Erythroblast (primary cell): ENCODE measurements at places on chromosomes 11 and 22.

GRCh38 chr11:11149671-11150459 is 203.2 kb downstream of the CSNK2A3 start:
- DNase-seq = no peak

DNA sequence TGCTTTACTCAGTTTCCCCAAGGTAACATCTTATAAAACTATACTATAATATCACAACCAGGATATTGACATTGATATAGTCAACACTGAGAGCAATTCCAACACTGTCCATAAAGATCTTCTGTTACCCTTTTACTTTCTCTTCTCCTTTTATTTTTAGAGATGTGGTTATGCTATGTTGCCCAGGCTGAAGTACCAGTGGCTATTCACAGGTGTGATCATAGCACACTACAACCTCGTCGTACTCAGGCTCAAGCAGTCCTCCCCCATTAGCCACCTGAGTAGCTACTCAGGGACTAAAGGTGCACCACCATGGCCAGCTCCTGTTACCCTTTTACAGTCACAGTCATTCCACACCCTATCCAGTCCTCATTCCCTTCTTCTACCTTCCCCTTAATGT is 119.7 kb downstream of the CWF19L2 start:
- no peak for DNase-seq

- no peak for DNase-seq
Observed at GRCh38 chr11:9386901-9387300, 2.4 kb downstream of the IPO7 start.

GRCh38 chr11:17907046-17907445 is 105.8 kb downstream of the SERGEF start:
- no peak for DNase-seq

GRCh38 chr11:127875131-127875530 is 712.2 kb downstream of the ETS1 start:
- DNase-seq = no peak

DNA sequence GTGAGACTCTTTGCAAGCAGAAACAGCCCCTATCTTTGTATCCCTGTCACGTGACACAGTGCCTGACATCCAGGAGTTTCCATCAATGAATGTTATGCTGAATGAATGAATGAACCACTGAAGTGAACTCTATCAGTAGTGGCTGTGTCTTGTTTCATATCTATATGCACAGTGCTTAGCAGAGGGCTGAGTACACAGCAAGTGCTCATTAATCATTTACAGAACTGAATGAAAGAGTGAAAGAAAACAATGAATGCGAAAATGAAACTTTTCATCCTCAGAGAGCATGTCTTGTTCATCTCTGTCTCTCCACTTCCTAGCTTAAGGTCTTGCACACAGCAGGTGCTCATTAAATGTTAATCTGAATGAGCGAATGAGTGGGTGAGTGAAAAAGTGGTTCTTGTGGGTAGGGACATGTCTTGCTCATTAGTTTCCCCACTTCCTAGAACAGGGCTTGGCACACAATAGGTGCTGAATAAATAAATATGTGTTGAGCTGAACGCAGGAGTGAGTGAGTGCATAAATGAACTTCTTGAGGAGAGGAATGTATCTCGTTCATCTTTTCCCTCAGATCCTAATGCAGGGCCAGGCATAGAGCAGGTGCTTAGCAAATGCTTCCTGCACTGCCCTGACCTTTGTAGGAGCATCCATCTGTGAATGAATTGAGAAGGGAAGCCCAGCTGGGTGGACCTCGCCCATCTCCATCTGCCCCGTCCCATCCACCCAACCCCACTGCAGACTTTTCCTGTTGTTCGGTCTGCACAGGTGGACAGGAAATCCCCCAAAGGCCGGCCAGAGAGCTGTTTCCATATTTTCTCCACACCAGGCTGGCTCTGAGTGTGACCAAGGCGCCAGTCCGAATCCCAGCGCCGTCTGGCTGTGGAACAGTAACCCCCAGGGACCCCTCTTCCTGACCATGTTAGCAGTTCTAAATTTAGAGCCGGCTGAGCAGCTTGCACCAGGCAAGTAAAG is 113.4 kb upstream of the CRYBB3 start:
- no peak for DNase-seq

DNA sequence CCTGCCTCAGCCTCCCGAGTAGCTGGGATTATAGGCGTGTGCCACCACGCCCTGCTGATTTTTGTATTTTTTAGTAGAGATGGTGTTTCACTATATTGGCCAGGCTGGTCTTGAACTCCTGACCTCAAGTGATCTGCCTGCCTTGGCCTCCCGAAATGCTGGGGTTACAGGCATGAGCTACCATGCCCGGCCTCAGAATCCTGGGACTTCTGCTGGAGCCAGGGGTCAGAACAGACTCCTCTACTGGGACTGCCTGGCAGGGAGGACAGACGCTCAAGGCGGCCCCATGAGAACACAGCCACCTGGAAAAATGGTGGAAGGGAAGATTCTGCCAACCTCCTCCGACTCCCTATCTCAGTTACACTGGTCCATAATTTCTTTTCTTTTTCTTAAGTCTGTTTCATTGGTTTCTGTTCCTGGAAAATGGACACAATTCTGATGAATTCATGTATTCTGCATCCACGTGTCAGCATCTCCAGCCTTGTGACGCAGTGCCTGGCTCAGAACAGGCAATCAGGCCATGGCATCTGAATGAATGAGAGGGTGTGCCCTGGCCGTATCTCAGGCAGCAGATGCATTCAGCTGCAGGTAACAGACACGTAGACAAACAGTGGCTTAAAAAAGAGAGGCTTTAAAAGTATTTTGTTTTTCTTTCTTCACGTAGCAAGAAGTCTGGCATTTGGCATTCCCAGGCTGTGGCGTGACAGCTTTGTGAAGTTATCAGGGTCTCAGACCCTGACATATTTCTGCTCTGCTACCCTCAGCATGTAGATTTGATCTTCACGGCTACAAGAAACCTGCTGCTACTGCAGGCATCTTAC is 4.8 kb downstream of the SMIM38 start:
- peak; percentile 77 for DNase-seq

DNA sequence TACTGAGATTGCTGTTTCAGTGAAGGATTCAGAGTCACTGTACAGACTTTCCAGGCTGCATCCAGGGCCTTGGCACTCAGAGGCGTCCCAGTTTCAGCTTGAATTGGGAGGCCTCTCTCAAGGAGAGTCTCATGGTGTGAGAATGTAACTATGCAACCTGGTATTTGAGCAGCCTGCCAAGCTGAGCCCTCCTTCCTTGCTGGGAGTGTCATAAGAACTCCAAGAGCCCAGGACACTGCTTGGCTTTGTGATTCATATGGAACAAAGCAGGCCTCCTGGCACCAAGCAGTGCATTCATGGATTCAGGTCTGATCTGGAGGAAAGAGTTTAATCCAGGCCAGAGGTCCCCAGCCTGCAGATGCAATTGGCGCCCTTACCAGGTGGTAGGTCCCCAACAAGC is 171.7 kb downstream of the DBX1 start:
- DNase-seq = no peak

DNA sequence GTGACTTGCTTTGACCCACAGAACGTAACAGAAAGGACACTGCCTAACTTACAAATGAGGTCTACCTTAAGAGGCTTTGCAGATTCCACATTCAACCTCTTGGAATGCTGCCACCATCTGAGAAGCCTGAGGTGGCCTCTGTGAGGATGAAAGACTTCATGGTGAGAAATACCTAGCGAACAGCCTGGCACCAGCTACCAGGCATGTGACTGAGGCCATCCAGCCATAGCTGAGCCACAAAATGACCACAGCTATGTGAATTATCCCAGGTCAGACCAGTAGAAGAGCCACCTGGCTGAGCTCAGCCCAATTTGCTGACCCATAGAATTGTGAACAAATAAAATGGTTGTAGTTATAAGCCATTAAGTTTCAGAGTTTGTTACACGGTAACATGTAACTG is 37.5 kb downstream of the PPARA start:
- DNase-seq = no peak

DNA sequence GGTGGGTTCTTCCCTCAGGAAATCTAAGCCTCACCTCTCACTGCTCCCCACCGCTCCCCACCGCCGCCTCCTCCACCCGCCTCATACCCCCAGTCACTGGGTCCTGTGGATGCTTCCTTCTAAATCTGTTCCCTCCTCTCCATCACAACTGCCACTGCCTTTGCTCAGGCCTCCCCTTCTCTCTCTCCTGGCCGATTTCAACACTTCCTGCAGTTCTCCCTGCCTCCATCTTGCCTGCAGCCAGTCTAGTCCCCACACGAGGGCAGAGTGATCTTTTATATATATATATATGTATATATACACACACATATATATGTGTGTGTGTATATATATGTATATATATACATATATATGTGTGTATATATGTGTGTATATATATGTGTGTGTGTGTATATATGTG is 27.8 kb downstream of the CREB3L1 start:
- DNase-seq = peak; percentile 48

DNA sequence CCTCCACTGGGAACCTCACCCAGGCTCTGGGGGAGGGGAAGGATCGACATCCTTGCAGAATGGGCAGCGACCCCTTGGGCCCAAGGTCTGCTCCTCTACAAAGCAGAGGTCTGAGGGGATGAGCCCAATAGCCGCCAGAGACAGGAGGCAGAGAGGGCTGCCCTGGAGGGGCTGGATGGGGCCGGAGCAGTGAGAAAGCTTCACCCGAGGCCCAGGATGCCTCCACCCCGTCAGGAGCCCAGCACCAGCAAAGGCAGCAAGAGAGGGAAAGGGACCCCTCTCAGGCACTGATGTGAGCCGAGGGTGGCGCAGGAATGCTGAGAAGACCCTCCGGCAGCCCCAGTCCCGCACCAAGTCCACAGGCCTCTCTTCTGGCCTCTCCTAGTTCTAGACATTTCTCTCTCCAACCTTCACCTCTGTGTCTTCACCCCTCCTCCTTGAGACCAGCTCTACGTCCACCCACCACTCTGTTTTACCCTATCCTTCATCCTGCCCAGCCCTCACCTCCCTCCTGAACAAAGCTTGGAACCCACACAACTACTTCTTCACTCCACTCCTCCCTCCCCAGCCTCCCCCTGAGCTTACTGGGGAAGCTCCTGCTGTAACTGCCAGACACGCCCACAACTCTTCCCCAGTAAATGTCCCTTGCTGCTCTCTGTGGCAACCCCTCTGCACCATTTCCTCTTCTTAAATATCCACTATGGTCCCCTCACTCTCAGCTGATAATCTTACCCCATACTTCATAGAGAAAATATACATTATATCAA is 131.9 kb downstream of the MPPED1 start:
- DNase-seq = no peak

DNA sequence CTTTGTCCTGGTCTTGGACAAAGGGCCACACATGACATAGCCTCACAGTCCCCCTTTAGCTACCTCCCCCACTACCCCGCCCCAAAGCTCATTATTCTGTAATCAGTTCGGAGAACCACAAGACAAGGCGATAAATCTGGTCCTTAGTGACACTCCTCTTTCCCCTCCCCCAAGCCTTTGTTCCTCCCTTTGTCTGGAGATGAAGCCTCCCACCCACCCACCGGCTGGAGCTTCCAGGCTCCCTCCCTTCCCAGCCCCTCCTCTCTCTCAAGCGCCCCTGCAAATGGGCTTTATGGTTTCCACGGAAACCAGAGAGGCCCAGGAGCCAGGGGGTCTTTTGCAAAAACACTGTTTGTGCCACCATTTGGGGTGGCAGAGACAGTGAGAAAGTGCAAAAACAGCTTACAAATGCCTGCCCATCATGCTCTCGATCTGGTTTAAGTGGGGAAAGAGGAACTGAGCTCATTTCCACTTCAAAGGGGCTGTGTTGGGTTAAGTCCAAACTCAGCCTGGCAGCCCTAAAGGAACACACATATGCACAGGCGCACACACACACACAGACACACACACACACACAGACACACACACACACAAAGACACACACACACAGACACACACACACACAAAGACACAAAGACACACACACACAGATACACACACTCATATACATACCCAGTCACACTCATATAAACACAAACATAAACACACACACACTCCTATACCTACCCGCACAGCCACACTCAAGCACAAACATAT is 23.5 kb downstream of the APLNR start:
- DNase-seq = no peak

GRCh38 chr22:30483169-30483568 is 11.4 kb upstream of the SEC14L3 start:
- DNase-seq = no peak

DNA sequence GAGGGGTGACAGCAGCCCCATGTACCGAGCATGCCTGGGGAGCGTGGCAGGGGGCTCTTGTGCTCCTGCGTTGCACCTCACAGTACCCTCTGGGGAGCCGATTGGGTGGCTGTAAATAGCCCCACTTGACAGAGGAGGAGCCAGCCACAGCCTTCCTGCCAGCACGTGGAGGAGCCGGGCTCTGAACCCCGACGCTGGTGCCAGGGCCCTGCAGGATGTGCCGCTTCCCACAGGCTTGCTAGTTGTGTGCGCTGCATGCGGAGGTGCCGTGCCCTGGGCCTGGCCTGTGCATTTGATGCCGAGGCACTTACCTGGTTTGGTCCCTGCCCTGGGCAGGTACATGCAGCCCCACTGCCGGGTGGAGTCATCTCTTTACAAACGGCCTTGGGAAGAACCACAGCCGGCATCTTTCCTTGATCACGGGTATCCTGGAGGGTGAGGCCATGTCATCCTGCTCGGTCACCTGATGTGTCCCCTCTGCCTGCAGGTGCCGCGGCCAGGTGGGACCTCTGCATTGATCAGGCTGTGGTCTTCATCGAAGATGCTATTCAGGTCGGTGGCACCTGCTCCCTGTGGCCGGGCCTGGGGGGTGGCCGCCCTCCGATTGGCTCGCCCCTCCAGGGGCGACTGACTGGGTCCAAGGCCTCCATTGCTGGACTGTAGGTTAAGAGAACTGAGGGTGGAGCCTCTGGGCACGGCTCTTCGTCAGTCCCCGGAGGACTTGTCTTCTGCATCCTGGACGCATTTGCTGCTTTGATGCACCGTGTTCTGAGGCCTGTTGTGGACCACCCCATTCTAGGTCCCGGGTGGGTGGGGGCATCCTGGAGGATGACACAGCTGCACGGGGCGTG is 5.0 kb downstream of the TPCN2 start:
- DNase-seq = no peak

DNA sequence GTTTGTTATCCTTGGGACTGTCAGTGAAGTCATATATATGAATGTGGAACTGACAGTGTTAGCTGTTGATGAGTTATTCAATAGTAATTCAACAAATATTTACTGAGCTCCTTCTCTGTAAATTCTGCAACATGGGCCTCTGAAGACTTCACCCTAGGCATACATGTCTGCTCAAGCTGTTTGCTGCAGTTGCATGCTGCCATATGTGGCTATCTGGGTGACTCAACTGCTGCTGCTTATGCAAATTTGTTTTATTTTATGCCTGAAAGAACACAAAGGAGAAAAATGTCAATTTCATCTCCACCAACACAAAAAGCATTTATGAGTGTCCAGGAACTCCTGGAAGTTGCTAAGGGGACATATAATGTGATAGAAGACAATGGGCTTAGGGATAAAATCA is 417.6 kb downstream of the AASDHPPT start:
- DNase-seq = no peak

DNA sequence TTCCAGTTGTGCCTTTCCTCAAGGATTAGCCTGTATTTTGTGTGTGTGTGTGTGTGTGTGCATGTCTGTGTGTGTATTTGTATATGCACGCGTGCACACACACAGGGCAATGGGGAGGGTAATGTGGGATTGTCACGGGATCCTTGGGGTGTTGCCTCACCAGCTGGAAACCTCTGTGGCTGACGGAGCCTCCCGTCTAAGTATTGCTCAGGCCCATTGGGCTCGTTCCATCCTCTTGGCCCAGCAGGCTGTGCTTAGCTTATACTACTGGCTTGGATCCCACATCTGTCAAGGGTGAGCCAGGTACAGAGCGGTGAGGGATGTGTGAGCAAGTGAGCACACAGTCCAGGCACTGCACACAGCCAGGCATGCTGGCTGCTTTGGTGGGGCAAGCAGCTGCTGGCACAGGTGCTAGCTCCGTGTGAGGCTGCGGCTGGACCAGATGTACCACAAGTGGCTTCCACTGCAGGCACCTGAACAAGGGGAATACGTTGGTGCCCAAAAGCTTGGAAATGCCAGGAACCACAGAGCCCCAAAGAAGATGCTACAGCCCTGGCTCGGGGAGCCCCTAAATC is 462.8 kb downstream of the NELL1 start:
- DNase-seq = no peak
